ENCODE measurements at places on chromosomes 1 and 21.

- DNase-seq, result no peak
Observed at GRCh38 chr1:245835386-245835785, 671.7 kb downstream of the SMYD3 start.

- no peak for DNase-seq
Observed at GRCh38 chr21:42317826-42318746, 2.9 kb upstream of the TFF3 start.

DNA sequence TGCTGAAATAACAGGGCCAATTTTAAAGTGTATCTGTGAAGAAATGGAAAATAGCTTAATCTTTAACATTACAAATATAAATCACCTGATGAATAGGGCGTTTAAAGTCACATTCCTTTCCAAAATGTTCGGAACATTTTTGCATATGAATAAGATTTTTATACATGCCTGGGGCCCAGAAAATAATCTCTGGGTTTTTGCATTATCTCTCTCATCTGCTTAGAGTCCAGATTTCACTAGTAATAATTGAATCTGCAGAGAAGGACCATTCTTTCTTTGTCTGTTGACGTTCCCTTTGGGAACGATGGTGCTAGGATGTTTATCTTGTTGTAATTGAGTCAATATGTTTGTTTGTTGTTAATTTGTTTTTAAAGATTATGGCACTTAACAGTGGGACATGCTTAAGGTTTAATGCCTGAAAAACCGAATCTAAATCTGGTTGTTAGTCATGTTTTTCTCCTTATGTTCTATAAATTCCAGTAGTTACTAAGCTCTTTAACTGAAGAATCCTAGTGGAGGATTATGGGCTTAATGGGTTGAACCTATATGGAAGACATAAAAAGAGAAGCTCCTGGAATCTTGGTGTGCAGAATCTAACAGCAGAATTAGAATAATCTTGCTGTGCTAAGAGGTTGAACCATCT lies 140.6 kb downstream of the VPS13D start:
- no peak for DNase-seq

GRCh38 chr1:228543396-228543795 lies 56.2 kb downstream of the RNF187 start:
- DNase-seq, result no peak

GRCh38 chr1:55820501-55820900 lies 605.3 kb upstream of the USP24 start:
- DNase-seq, result no peak

GRCh38 chr21:25895565-25896205 lies 160.9 kb downstream of the GABPA start:
- DNase-seq, result no peak

GRCh38 chr1:42343049-42343448 lies 8.0 kb upstream of the FOXJ3 start:
- no peak for DNase-seq

DNA sequence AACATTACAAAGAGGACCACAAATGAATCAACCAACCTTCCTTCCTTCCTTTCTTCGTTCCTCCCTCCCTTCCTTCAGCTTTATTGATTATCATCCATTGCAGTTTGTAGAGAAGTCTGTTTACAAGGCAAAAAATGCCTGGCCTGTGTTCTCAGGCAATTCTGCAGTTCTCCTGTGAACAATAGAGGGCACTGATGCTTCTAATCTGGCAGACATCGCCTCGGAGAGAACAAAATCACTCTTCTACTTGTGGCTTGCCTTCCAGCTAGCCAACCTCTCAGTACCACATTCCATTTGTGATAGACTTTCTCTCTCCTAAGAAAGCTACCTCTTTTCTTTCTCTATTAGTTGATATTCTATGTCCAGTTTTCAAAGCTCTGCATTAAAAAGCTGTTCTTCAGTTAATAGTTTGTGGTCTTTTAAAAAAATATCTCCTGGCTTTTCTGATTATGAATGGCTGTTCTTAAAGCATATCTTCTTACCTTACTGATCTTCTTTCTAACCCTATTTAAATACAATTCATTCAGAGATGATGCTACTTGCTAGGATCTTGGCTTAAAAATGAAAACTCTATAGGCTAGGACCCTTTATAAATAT lies 26.9 kb upstream of the ESRRG start:
- no peak for DNase-seq

All from transverse colon (tissue), 4 donors.